ENCODE measurements at places on chromosomes 2 and 18.

- DNase-seq: no peak
Measured at GRCh38 chr2:141455211-141455826, 675.5 kb downstream of the LRP1B start.

GRCh38 chr2:42826231-42826630 lies 33.8 kb upstream of the HAAO start:
- no peak for DNase-seq

DNA sequence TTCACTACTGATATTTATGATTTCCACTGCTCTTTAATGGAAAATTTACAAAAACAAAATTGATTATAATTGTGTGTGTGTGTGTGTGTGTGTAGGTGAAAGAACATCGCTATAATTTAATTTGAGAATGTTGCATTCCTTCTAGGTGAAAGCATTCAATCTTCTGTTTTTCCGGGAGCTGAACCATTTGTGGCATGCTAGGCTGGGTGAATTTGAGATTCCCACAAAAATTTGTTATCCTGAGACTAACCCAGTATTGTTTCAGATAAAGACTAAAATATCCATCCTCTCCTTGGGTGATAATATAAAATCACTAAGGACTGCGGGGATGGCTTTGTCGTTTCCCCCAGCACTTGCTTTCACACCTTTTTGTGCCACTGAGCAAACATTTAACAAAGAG lies 911.2 kb upstream of the PIK3C3 start:
- DNase-seq: no peak

GRCh38 chr18:55833543-55833942 lies 245.6 kb upstream of the TCF4 start:
- no peak for DNase-seq

DNA sequence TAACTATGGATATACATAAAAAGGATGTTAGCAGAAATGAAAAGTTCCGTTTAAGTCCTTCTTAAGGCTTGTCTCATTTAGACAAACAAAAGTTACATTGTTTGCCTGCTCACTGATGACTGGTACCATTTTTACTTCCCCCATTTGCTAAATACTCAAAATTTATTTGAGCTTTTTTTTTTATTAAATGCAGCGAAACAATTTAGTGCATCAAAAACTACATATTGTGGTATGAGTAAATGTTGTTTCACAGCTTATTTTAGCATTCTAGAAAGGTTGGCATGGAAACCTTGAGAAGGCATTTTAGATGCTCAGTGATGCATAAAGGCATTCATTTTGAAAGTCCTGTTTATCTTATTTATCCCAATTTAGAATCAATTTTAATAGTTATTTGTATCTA lies 100.0 kb downstream of the MAP2 start:
- DNase-seq: no peak

DNA sequence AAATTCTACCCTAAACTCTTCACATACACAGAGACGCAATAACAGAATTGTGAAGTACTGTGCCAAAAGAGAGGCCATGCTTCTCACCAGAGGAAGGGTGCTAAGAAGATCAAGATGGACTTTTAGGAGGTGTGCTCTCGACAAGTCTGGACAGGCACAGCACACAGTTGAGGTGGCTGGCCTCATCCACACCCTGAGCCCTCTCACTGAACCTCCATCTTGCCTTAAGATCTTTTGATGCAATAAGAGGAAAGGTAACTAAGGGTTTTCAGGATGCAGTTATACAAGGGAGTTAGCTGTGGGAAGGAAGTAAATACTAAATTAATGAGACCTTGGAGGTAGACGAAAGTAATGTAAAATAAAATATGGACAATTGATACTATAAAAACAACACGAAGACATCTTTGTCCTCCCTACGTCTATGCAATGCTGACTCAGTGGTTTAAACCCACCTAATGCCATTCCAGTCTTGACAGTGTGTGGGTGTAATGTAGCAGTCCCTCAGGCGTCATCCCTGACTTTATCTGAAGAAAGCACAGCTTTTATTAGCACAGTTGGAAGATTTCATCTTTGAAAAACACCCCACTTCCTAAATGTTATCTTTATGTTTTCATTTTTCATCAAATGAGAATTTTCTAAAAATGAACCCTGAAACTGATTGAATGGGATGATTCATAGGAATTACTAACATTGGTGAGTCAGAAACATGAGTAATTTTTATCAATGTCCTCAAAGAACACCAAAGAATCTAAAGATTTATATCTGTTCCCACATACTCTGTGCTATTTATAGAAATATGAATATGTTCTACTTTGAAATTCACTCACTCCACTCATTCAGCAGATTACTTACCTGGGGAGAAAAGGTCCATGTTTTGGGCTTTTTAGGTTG lies 34.0 kb upstream of the MALL start:
- no peak for DNase-seq

DNA sequence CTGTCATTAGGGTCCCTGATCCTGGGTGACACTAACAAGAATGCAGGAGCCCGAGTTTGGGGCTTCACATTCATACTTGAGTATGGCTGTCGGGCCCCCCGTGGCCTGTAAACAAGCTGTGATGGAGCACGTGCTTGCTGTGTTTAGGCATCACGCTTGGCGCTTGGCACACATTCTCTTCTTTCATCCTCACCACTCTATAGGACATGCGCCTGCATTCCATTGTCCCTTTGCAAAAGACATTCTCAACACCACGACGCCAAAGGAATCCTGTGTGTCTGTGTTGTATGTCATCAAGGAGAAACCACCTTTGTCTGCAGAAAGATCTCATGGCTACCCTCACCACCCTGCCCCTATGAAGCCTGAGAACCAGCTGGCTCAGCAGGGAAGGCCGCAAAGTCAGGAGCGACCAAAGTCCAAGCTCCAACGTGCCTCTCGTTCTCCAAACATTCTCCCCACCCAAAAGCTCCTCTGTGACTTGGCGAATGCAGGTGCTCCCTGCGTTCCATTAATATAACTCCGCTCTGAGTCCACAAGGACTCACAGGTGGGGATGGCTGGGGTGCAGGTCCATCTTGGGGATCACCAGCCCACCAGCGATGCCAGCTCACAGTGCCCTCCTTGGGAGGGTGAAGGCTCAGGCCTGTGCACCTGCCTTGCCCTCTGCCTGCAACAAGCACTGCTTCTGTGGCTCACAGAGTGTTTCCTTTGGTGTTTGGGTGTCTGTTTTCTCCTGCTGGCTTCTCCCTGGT lies 6.2 kb upstream of the PER2 start:
- DNase-seq: no peak

GRCh38 chr2:156430980-156431358 lies 5.2 kb upstream of the GPD2 start:
- peak; percentile 50 for DNase-seq

Measured in GF-D8 (cell line).